Stimulated activated CD8-positive, alpha-beta memory T cell treated with anti-CD3 and anti-CD28 coated beads, Interleukin-4, amount 100 ng/mL, for 1 hour (primary cell): ENCODE measurements at places on chromosomes 2 and 18.

GRCh38 chr2:227812001-227812400 lies 1.6 kb upstream of the CCL20 start:
- no peak for DNase-seq

DNA sequence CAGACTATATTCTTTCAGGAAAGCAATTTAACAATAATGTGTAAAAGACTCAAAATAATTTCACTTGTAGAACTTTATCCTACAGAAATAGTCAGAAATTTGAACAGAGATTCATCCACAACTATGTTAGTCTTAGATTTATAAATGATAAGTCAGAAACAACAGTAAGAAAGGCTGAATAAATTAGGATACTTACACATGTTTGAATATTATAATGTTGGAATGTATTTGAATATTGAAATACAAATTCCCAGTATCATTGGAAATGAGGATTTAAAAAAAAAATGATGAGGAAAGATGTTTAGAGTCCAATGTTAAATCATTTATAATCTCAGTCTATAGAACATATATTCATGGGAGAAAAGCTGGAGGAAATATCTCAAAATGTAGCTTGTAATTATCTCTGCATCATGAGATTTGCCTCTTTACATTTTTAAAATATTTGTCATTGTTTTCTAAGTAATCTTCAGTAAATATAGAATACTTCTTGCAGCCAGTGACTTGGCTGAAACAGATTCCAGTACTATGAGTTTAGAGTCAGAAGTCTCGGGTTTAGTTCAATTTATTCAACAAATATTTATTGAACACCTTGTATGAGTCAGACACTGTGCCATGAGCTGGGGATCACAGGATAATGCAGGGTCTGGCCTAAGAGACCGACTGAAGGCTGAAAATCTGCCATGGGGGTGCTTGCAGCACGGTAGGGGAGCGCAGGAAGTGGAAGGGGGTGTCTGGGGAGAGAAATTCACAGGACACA lies 32.3 kb downstream of the CXCR4 start:
- DNase-seq, result no peak

DNA sequence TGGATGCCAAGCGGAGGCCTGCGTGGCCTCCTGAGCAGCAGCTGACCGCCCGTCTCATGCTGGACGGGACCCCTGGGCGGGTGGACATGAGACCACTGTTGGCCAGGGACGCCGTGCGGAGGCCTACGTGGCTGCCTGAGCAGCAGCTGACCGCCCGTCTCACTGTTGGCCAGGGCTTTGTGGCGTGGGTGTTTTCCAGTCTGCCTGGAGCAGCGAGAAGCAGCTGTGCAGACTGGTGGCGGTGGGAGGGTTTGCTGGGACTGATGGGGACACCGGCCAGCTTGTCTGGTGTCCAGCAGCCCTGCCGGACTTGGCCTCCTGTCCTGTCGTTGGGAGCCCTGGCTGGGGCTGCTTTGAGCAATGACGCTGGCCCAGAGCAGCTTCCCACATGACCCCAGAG lies 5.8 kb upstream of the D2HGDH start:
- DNase-seq, result no peak

DNA sequence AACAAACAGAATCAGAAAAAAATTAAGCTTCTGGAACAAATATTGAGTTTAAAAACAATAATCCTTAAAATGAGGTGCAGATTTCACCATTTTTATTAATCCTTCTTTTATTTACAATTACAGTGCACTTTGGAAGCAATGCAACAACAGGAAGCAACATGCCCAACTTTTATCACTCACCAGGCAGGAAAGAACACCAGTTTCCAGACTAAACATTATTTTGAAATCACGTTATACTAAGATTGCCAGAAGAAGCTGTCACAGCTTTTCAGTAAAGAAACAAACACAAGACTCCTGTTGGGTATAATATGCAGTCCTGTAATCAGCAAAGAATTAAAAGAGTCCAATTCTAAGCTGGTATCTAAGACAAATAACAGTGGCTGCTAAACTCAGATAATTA lies 137.9 kb upstream of the ZC3H15 start:
- no peak for DNase-seq

DNA sequence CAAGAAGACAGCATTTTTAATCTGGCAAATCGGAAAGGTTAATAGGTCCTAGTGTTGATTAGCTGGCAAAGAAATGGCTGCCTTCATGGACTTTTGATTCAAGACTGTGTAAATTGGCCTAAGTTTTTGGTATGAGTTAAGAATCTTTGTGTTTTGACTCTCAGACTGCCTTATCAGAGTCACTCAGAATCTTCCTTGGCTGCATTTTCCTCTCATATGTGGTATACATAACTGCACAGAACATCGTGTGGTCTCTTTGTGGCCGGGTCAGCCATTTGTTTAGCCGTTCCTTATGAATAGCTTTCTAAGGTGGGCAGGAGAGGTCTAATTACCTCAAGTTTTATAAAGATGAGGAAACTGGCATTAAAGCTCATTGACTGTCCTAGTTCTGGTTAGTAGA lies 30.1 kb downstream of the CAB39 start:
- no peak for DNase-seq

- DNase-seq, result no peak
Measured at GRCh38 chr2:100630473-100630977, 67.7 kb downstream of the PDCL3 start.

DNA sequence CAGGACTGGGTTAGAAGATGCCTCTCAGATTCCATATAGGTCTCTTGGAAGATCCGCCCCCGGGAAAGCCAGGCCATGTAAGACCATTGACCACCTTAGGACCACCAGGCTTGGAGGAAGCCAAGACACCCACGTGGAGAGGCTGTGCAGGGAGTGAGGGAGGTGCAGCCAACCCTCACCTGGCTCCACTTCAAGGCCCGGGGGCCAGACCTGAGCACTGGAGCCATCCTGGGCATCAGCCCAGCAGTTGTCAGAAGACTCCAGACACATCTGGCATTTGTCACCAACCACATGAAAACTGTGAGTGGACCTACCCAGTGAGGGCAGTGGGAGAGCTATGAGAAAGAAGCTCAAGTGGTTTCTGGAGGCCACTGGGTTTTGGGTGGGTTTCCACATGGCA lies 214.4 kb downstream of the MYT1L start:
- DNase-seq, result no peak

GRCh38 chr2:177398290-177398683 lies 5.7 kb downstream of the AGPS start:
- DNase-seq, result no peak

- DNase-seq, result no peak
Measured at GRCh38 chr2:53188851-53189510, 578.6 kb upstream of the CHAC2 start.
